ENCODE measurements at places on chromosomes 13 and 19.

DNA sequence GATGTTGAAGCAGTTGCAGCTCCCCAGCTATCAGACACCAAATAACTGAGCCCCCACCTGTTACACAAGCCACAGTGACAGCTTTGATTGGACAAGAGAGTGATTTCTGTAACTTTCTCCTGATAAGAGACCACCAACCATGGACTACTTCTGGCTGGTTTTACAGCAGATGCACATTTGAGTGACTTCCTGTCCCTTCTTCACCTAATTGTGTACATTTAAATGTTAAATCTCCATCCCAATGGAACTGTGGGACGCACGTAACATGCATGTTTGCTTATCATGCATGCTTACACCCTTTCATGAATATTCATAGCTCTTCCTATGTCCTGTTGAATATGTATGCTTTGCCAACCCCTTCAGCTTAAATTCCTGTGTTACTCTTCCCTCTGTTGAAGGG, 6.0 kb upstream of the TNFSF11 start:
- DNase-seq: no peak

- DNase-seq: no peak
These were observed 126.2 kb upstream of the FNDC3A start for GRCh38 chr13:48849515-48849914.

GRCh38 chr13:89737051-89737450, 1610.4 kb upstream of the MIR17HG start:
- DNase-seq: no peak

GRCh38 chr13:48334534-48335127, 31.1 kb downstream of the RB1 start:
- DNase-seq: peak; percentile 27

DNA sequence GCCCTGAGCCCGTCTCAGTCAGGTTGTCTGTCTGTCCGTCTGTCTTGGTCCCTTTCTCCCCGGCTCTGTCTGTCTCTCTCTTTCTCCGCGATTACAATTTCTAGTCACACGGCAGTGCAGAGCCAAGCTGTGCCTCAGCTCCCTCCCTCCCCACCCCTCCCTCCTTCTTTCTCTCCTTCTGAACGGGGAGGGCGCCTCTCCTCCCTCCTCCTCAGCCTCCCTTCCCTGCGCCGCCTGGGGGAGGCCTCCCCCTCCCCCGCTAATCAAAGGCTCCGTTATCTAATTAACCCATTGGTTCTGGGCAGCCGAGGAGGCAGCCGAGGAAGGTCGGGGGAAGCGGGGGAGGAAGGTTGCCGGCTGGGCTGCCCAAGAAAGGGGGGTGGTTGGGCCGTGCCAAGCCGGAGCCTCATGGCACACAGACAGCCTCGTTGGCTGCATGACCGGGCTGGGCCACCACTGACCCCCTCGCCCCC, 16.5 kb downstream of the LRRC4B start:
- no peak for DNase-seq

GRCh38 chr19:5057860-5058259, 88.9 kb downstream of the KDM4B start:
- no peak for DNase-seq

GRCh38 chr13:43911278-43911677, 31.6 kb downstream of the LACC1 start:
- no peak for DNase-seq

GRCh38 chr19:1248139-1248785, at the start of gene MIDN:
MIDN (plus strand) TSS chr19:1248583; CDS start chr19:1250297, 1,714 bp downstream.
- DNase-seq: peak; percentile 82

- DNase-seq: no peak
These were observed 102.8 kb downstream of the TEX29 start for GRCh38 chr13:111423168-111423785.

DNA sequence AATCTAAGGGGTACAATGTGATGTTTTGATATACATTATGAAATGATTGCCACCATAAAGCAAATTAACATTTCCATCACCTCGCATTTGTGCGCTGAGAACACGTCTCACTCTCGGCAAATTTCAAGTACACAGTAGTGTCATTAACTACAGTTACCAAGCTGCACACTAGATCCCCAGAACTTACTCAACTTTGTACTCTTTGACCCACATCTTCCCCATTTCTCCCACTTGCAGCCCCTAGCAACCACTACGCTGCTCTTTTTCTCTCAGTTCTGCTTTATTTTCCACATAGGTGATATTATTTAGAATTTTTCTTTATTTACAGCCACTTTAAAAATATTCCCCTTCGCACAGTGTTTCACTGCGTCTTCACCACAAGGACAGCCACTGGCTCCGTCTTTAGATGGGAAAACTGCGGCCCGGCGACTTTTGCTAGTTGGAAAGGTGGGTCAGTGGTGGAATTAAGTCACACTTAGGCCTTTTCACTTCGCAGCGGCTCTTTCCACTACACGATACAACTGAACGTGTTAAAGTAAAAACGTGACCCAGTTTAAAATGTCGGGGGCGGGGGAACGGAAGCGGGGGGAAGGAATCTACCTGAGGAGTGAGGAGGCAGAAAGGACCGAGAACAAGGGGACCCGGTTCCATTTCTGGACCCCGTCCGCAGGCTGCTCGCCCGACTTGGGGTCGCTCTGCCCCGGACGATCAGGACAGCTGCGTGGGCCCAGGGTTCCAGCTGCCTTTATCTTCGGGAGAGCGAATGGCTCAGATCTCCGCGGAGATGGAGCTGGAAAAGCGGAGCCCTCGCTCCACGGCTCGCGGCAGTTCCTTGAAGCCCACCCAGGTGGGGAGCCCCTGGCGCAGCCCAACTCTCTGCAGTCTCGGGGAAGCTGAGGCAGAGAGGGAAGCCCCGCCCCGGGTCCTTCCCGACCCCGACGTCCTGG, 486.1 kb downstream of the UQCRFS1 start:
- DNase-seq: no peak
